Suppressor macrophage treated with lipopolysaccharide for 1 hour (primary cell): ENCODE measurements at places on chromosomes 1 and 21.

DNA sequence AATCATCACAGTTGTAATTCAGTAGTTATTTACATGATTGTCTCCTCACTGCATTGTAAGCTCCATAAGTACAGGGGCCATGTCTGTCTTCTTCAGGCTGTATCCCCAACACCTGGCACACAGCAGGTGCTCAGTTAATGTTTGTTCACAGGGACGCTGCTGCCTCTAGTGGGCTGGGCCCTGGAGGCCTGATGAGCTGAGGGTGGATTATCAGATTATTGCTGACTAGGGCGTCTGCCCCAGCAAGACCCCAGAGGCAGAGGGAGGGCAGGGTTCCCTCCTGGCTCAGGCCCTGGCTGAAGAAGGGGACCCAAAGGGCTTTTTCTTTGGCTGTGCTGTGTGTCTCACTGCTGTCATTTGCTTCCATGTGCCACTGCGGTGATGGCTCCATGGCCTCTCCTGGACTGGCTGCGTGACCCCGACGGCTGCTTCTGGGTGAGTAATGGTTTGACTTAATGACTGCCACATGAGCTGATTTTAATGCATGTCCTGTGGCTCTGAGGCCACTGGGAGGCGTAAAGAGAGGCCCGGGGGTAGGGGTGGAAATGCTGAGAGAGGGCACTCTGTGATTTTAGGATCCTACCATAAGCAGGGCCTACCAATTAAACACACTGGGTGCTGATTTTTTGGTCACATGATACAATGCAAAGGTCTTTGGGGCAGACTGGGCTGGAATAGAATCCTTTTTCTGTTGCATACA is 20.8 kb upstream of the EPB41 start:
- no peak for DNase-seq

DNA sequence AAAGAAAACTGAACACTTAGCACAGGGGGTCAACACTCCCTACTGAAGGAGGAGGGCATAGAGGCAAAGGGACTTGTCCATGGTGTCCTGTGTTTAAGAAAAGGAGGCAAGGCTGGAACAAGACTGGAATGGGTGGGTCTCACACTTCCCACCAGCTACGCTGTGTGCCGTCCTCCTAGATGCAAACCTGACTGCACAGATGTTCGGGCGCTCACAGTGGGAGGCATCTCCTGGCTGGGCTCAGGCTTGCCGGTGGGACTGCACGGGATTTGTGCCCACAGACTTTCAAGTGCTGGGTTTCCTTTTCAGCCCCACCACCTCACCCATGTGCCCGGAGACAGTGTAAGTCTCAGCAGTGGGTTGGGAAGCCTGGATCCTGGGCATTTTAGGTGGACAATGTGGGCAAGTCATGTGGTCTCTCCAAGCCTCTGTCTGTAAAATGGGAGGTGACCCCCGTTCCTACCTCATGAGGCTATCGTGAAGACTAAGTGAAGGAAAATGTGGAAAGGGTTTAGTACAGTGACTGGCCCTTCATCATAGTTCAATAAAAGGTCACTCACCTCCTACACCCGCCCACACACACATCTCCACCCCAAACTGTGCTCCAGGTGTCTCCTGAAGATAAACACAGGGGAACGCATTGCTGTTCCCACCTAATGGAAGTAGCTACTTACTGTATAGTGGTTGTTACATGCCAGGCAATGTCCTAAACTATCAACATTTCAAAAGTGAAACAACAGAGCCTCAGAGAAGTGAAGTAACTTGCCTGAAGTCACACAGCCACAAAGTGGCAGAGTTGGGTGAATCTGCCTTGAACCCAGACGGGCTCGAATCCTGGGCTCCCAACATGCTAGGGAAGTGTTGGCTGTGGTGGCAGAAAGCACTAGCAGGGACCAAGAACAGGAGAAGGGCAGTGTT is 36.0 kb downstream of the ATP1A1 start:
- DNase-seq: no peak

GRCh38 chr1:230204842-230205241 is 137.8 kb downstream of the GALNT2 start:
- DNase-seq: no peak

DNA sequence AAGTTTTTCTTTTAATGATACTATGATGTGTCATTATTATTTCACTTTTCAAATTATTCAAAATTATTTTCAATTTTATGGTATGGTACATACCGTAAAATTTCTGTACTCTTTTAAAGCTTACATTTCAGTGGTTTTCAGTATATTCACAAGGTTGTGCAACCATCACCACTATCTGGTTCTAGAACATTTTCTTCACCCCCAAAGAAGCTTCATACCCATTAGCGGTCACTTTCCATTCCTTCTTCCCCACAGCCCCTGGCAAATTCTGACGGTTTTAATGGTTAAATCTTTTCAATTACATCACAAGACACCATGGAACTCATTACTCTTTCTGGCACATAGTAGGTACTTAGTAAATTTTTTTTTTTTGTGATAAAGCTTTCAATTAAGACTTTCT is 22.8 kb upstream of the ATP5PO start:
- no peak for DNase-seq

DNA sequence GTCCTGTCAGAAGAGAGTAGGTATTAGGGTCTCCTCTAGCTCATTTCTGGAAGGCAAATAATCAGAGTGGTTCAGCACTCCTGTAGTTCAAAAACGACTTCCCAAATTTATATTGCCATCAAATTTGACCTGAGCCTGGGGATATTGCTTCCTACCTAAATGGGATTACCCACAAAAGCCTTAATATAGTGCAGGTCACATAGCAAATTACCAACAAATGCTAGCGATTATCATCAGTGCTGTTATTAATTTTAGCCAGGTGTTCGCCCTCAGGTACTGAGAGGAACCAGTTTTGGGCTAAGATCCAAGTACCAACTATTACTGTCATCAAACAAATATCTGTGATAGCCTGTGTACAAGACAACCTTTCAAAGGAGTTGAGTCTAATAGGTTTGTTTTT is 661.8 kb upstream of the PTBP2 start:
- DNase-seq: no peak

DNA sequence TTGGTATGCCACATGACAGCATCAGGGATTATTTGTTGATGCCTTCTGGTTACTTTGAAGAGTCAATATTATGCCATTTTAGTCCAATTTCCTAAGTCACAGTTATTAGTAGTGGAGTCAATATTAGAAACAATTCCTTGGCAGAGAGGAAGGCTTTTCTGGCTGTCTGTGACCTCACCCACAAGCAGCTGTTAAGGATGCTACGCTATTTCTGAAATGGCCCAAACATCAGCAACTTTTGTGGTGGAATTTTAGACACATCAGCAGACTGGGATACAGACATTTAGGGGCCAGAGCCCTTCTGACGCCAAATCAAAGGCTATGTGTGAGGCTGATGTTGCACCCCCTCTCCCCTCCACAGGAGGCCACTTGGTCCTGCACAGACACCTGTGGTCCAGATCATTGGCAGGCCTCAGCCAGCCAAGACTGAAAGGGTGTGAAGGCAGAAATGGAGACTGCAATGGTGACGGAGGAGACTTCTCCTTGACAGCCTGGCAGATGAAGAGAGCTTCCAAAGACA is 9.2 kb upstream of the RXRG start:
- DNase-seq: no peak
